ENCODE measurements at places on chromosomes 4 and X.
A peak's percentile ranks its signal among the peaks of the same experiment; 100 is the strongest.

GRCh38 chrX:130100180-130100579 lies 10.1 kb downstream of the ELF4 start:
- H3K4me1 ChIP-seq, result peaks cover 29% of the 10 kb centered on the region
- peak; percentile 50 for DNase-seq
- H3K27ac ChIP-seq, result no peak overlapping the region

GRCh38 chrX:40908026-40908425 lies 172.7 kb upstream of the MED14 start:
- no peaks in the 10 kb centered on the region for H3K36me3 ChIP-seq
- H3K4me1 ChIP-seq, result peaks cover 4% of the 10 kb centered on the region
- peak; percentile 39 for DNase-seq
- H3K4me3 ChIP-seq, result no peak overlapping the region

- H3K27ac ChIP-seq, result no peak overlapping the region
- no peaks in the 10 kb centered on the region for H3K27me3 ChIP-seq
- DNase-seq, result peak; percentile 21
- no peak overlapping the region for H3K4me3 ChIP-seq
- H3K4me1 ChIP-seq, result no peaks in the 10 kb centered on the region
- H3K36me3 ChIP-seq, result no peaks in the 10 kb centered on the region
Measured at GRCh38 chr4:86894455-86894854, 2.2 kb upstream of the C4orf36 start.

DNA sequence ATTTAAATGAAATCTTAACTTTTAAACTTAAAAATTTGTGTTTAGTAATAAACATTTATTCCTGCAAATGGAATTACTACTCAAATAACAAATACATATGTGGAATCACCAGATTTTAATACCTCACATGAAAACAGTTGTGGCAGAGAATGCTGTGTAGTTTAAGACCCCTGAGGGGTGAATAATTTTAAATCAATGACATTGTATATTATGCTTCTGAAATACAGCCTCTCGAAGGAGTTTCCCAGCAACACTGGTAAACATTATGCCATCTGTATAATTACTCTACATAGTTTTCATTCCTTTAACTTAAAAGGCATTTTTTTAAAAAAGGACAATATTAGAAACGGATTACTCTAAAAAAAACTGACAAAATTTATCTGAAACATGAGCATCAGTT lies 2313.3 kb downstream of the ARAP2 start:
- no peaks in the 10 kb centered on the region for H3K4me1 ChIP-seq
- H3K27me3 ChIP-seq, result no peaks in the 10 kb centered on the region
- no peak for DNase-seq
- no peak overlapping the region for H3K4me3 ChIP-seq

GRCh38 chrX:149073479-149073878 lies 431.6 kb downstream of the IDS start:
- DNase-seq, result no peak
- H3K4me1 ChIP-seq, result no peaks in the 10 kb centered on the region
- no peak overlapping the region for H3K4me3 ChIP-seq
- H3K36me3 ChIP-seq, result no peaks in the 10 kb centered on the region

GRCh38 chrX:109841257-109841656 lies 108.2 kb upstream of the ACSL4 start:
- no peak for DNase-seq
- peaks cover 10% of the 10 kb centered on the region for H3K4me1 ChIP-seq
- H3K27me3 ChIP-seq, result no peaks in the 10 kb centered on the region
- no peak overlapping the region for H3K27ac ChIP-seq

DNA sequence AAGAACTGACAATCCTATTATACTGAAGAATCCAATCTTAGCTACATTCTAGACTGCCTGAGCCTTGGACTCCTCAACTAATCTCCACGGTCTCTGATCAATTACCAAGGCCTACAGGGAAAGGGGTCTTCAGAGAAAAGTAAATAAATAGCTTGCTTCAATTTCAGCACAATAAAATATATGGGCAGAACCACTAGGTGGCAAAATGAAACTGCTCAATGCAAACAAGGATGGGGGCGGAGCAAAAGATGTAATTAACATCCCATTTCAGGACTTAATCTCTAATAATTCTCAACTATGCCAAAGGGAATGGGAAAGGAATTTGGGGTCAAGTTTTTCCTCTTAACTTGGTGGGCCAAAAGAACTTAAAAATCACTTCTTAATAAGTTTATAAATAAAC lies 78.4 kb upstream of the MAP3K15 start:
- no peak overlapping the region for H3K4me3 ChIP-seq
- H3K27ac ChIP-seq, result no peak overlapping the region
- peak; percentile 46 for DNase-seq
- peaks cover 14% of the 10 kb centered on the region for H3K36me3 ChIP-seq
- no peaks in the 10 kb centered on the region for H3K4me1 ChIP-seq

- H3K4me1 ChIP-seq, result no peaks in the 10 kb centered on the region
- H3K27me3 ChIP-seq, result no peaks in the 10 kb centered on the region
- peaks cover 8% of the 10 kb centered on the region for H3K36me3 ChIP-seq
- peak; percentile 60 for DNase-seq
- H3K27ac ChIP-seq, result no peak overlapping the region
- no peak overlapping the region for H3K4me3 ChIP-seq
Measured at GRCh38 chrX:49106930-49107329, 16.6 kb downstream of the GPKOW start.

DNA sequence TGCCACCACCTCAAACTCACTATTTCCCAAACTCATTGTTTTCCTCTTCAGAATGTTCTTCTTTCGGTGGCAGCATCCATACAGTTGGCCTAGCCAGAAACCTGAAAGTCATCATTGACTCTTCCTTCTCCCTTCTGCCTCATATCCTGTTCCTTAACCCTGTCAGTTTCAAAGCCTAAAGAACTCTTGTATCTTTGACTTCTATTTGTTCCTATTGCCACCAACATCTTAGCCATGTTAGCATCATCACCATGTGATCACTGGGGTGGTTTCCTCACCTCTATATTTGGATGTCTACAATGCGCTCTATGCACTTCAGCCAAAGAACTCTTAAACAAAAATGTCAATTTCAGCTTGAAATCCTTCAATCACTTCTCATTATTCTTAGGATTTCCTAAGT lies 29.0 kb downstream of the DDX60L start:
- peaks cover 3% of the 10 kb centered on the region for H3K4me1 ChIP-seq
- no peak for DNase-seq
- no peak overlapping the region for H3K4me3 ChIP-seq
- H3K27ac ChIP-seq, result no peak overlapping the region

DNA sequence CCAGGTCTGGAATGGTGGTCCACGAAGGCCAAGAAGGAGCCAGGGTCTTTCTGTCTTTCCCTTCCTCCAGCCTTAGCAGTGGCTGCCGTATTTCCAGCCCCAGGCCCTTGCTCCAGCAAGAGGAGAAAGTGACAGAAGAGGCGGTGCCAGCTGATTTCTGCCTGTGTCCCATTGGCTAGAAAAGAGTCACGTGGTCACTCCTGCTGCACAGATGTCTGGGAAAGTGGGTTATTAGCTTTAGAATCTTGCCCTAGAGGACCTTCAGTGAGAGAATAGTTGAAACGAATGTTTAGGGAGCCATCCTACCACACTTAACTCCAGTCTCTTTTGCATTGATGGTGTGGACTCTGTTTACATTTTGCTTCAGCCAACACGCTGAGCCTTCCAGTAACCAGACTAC lies 99.3 kb upstream of the BCOR start:
- H3K36me3 ChIP-seq, result no peaks in the 10 kb centered on the region
- H3K27me3 ChIP-seq, result no peaks in the 10 kb centered on the region
- DNase-seq, result no peak
- no peaks in the 10 kb centered on the region for H3K4me1 ChIP-seq

DNA sequence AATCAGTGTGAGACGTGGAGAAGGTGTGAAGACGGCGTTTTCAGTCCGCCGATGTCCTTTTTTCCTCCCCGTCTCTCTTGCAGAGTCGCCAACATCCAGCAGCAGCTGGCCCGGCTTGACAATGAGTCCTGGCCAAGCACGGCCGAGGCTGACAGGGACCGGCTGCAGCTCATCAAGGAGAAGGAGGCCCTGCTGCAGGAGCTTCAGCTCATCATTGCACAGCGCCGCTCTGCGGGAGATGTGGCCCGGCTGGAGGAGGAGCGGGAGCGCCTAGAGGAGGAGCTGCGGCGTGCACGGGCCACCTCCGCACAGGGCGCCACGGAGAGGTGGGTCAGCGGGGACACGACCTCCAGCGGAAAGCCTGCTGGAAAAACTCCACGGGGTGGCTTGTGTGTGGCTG lies 47.1 kb upstream of the CLCN4 start:
- H3K4me3 ChIP-seq, result no peak overlapping the region
- no peak for DNase-seq
- no peaks in the 10 kb centered on the region for H3K27me3 ChIP-seq

GRCh38 chrX:155065035-155065734 lies 5.8 kb downstream of the CMC4 start:
- peaks cover 2% of the 10 kb centered on the region for H3K36me3 ChIP-seq
- no peak overlapping the region for H3K4me3 ChIP-seq
- H3K27ac ChIP-seq, result no peak overlapping the region
- no peaks in the 10 kb centered on the region for H3K27me3 ChIP-seq
- DNase-seq, result no peak

GRCh38 chr4:122728856-122729255 lies 3.6 kb upstream of the BBS12 start:
- H3K27ac ChIP-seq, result no peak overlapping the region
- no peaks in the 10 kb centered on the region for H3K27me3 ChIP-seq
- no peak for DNase-seq
- no peak overlapping the region for H3K4me3 ChIP-seq

GRCh38 chr4:57320217-57320616 lies 210.0 kb upstream of the IGFBP7 start:
- H3K4me1 ChIP-seq, result no peaks in the 10 kb centered on the region
- H3K36me3 ChIP-seq, result no peaks in the 10 kb centered on the region
- H3K27ac ChIP-seq, result no peak overlapping the region
- peak; percentile 96 for DNase-seq
- H3K4me3 ChIP-seq, result no peak overlapping the region
- H3K27me3 ChIP-seq, result no peaks in the 10 kb centered on the region

GRCh38 chrX:51608766-51609165 lies 9.9 kb downstream of the CENPVL3 start:
- no peak overlapping the region for H3K27ac ChIP-seq
- H3K27me3 ChIP-seq, result no peaks in the 10 kb centered on the region
- H3K36me3 ChIP-seq, result no peaks in the 10 kb centered on the region
- no peak overlapping the region for H3K4me3 ChIP-seq

DNA sequence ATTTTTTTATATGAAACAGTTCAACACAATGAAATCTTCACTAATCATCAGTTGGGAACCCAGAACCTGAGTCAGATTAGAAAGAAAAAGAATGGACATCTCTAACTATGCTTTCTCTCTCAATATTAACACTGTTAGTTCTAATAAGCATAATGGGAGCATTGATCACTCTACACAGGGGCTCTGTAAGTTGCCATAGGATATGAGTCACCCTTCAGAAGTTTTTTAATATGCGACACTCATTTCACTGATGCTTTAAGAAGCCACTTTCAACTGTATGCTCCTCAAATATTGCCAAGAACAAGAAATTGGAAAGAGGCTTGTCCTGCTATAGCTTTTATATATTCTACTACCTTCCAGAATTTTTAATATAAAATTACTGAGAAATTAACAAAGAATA lies 187.0 kb downstream of the AASDH start:
- no peaks in the 10 kb centered on the region for H3K27me3 ChIP-seq
- H3K4me3 ChIP-seq, result no peak overlapping the region
- DNase-seq, result no peak
- no peaks in the 10 kb centered on the region for H3K4me1 ChIP-seq
- H3K36me3 ChIP-seq, result no peaks in the 10 kb centered on the region

- DNase-seq, result peak; percentile 22
- no peaks in the 10 kb centered on the region for H3K27me3 ChIP-seq
- no peaks in the 10 kb centered on the region for H3K36me3 ChIP-seq
- H3K4me1 ChIP-seq, result no peaks in the 10 kb centered on the region
- no peak overlapping the region for H3K4me3 ChIP-seq
Measured at GRCh38 chr4:54945838-54946237, 179.6 kb downstream of the KDR start.

DNA sequence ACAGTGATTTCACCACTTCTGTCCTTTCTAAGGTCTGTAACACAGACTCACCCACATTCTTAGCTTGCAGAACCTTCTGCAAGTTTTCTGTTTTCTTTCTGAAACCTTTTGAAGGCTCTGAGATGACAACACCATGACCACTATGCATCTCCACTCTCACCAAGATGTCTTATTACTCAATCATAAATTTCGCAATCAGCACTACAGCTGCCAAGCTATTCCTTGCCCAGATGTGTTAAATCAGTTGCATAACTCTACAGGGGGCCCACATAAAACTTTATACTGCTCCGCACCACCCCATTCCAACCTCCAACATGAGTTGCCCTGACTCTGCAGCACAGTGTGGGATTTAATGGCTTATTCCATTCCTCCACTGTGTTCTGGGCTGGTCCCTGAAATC lies 229.9 kb downstream of the COL25A1 start:
- no peaks in the 10 kb centered on the region for H3K36me3 ChIP-seq
- no peaks in the 10 kb centered on the region for H3K4me1 ChIP-seq
- no peak overlapping the region for H3K27ac ChIP-seq
- peak; percentile 9 for DNase-seq

GRCh38 chrX:47351706-47352105 lies 18.7 kb upstream of the ZNF157 start:
- peak; percentile 10 for DNase-seq
- no peak overlapping the region for H3K27ac ChIP-seq
- H3K4me3 ChIP-seq, result no peak overlapping the region
- H3K4me1 ChIP-seq, result no peaks in the 10 kb centered on the region

- peaks cover 4% of the 10 kb centered on the region for H3K4me1 ChIP-seq
- peak; percentile 67 for DNase-seq
Measured at GRCh38 chrX:44705817-44706551, 137.8 kb upstream of the DUSP21 start.

- H3K4me1 ChIP-seq, result no peaks in the 10 kb centered on the region
- no peak for DNase-seq
- H3K27ac ChIP-seq, result no peak overlapping the region
Measured at GRCh38 chr4:78667325-78667724, 108.8 kb upstream of the BMP2K start.

GRCh38 chr4:26941951-26942350 lies 81.3 kb downstream of the STIM2 start:
- no peaks in the 10 kb centered on the region for H3K27me3 ChIP-seq
- H3K4me3 ChIP-seq, result no peak overlapping the region
- no peaks in the 10 kb centered on the region for H3K36me3 ChIP-seq

- no peaks in the 10 kb centered on the region for H3K4me1 ChIP-seq
- H3K27me3 ChIP-seq, result no peaks in the 10 kb centered on the region
- H3K36me3 ChIP-seq, result no peaks in the 10 kb centered on the region
- DNase-seq, result peak; percentile 9
Measured at GRCh38 chr4:111689214-111689613, 456.0 kb upstream of the FAM241A start.

GRCh38 chr4:77790146-77790545 lies 29.0 kb downstream of the CNOT6L start:
- no peaks in the 10 kb centered on the region for H3K27me3 ChIP-seq
- no peak for DNase-seq
- H3K27ac ChIP-seq, result no peak overlapping the region
- H3K4me1 ChIP-seq, result no peaks in the 10 kb centered on the region
- no peaks in the 10 kb centered on the region for H3K36me3 ChIP-seq
